Tibial nerve (tissue), 4 donors: ENCODE measurements at places on chromosomes 3 and 15.

- H3K27me3 ChIP-seq: no peaks in the 10 kb centered on the region
- no peak overlapping the region for H3K4me3 ChIP-seq
- DNase-seq: no peak
- H3K36me3 ChIP-seq: no peaks in the 10 kb centered on the region
These were observed 116.0 kb upstream of the GALNT15 start for GRCh38 chr3:16058521-16058920.

- no peak for DNase-seq
- H3K27me3 ChIP-seq: no peaks in the 10 kb centered on the region
- peaks cover 14% of the 10 kb centered on the region for H3K4me1 ChIP-seq
- no peak overlapping the region for H3K27ac ChIP-seq
- no peaks in the 10 kb centered on the region for H3K36me3 ChIP-seq
These were observed 2.6 kb downstream of the SLC15A2 start for GRCh38 chr3:121896823-121897222.

DNA sequence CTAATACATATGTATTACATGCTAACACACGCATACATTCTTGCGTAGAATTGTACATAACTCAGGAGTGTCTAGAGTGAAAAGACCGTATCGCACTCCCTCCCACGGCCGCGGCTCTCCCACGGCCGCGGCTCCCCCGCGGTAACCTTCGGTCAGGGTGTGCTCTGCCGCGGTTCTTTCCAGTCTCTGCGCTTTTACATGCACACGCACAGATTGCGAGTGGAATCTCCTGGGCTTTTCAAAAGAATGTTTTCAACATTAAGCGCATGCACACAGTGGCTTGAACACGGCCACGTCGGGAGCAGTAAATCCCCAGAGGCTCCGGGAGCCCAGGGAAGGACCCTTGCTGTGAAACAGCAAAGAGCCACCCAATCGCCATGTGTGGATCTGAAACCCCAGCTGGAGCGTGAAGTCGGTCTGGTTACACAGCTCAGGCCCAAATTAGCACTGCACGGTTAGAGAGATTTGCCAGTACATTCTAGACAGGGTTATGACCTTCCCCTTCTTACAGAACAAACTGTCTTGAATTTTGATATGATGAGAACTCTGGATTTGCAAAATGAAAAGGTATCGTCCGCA is 805 bp upstream of the RGMA start:
- DNase-seq: peak; percentile 40
- no peak overlapping the region for H3K27ac ChIP-seq
- peaks cover 4% of the 10 kb centered on the region for H3K4me1 ChIP-seq
- peak overlapping the region; percentile 23 for H3K4me3 ChIP-seq
- no peaks in the 10 kb centered on the region for H3K27me3 ChIP-seq
- H3K36me3 ChIP-seq: no peaks in the 10 kb centered on the region

GRCh38 chr3:107394502-107394901 is 17.3 kb downstream of the CCDC54 start:
- H3K27me3 ChIP-seq: no peaks in the 10 kb centered on the region
- H3K4me1 ChIP-seq: no peaks in the 10 kb centered on the region
- no peaks in the 10 kb centered on the region for H3K36me3 ChIP-seq
- no peak for DNase-seq
- no peak overlapping the region for H3K27ac ChIP-seq

DNA sequence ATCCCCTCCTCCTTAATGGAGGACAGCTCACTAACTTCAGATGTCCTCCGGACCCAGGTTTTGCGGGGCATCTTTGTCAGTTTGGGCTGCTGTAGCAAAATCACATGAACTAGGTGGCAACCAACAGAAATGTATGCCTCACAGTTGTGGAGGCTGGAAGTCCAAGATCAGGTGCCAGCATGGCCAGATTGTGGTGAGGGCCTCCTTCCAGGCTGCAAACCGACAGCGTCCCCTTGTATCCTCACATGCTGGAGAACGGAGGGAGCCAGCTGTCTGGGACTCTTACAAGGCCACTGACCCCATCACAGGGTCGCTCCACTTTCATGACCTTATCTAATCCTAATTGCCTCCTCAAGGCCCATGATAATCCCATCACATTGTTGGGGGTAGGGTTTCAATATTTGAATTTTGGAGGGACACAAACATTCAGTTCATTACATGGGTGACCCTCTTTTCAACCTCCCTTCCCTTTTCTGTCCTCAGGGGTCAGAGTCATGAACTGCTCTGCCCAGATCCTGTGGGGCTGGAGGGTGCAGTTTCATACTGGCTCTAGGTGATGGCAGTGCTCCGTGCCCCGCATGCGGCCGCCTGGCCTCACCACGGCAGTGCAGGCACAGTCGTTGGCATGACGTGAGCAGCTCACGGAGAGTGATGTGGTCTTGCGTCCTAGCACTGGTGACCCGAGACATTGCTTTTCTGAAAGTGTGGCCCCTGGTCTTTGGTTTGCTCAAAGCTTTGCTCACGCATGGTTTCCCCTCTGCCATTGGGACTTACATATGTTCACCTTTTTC is 58.4 kb downstream of the DNASE1L3 start:
- no peak overlapping the region for H3K4me3 ChIP-seq
- peaks cover 84% of the 10 kb centered on the region for H3K36me3 ChIP-seq
- H3K27ac ChIP-seq: peak overlapping the region; percentile 77

- no peaks in the 10 kb centered on the region for H3K36me3 ChIP-seq
- H3K27ac ChIP-seq: no peak overlapping the region
- no peak overlapping the region for H3K4me3 ChIP-seq
- H3K27me3 ChIP-seq: no peaks in the 10 kb centered on the region
These were observed 76.2 kb downstream of the OCA2 start for GRCh38 chr15:28022961-28023360.

GRCh38 chr3:141096164-141096563 is 45.0 kb downstream of the SPSB4 start:
- H3K36me3 ChIP-seq: no peaks in the 10 kb centered on the region
- H3K27me3 ChIP-seq: no peaks in the 10 kb centered on the region
- H3K27ac ChIP-seq: no peak overlapping the region
- no peaks in the 10 kb centered on the region for H3K4me1 ChIP-seq
- no peak for DNase-seq
- H3K4me3 ChIP-seq: no peak overlapping the region
